Left lung (tissue), 14 donors: ENCODE measurements at places on chromosomes 13 and 19. TPM values are rescaled to one million over a fixed set of nuclear protein-coding genes. Genes with fewer than 3 reads are reported as not detected.

DNA sequence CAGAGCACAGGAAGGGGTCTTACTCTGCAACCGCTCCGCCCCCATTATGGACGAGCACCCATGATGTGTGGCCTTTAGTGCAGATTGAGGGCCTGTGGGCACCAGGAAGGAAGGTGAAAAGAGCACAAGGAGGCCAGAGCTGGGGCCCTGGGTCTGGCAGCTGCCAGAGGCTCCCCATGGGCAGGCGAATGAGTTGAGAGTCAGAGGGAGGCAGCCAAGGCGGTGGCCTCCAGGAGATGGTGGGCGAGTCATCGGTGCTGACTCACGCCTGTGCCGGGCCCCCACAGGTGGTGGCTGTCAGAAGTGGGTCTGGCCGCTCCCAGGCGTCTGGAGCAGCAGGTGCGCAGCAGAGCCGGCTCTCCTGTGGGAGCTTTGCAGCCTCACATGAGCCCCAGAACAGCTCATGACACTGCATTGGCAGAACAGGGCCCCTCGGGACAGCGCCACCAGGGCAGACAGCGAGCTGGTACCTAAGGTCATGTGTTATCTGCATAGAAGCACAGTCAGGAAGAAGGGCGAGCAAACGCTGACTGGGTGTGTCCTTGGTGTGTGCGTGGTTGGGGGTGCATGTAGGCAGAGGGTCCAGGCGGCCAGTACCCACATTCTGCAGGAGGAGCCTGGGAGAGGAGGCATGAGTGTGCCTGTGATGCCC, 68.8 kb downstream of the CHST8 start:
- no peak overlapping the region for H3K27ac ChIP-seq
- DNase-seq = no peak
- H3K36me3 ChIP-seq = no peaks in the 10 kb centered on the region
- peaks cover under 1% of the 10 kb centered on the region for H3K27me3 ChIP-seq
- no peak overlapping the region for H3K4me3 ChIP-seq

GRCh38 chr13:102999499-102999898, 66.7 kb downstream of the SLC10A2 start:
- no peaks in the 10 kb centered on the region for H3K4me1 ChIP-seq
- no peaks in the 10 kb centered on the region for H3K27me3 ChIP-seq
- no peak overlapping the region for H3K27ac ChIP-seq
- no peak for DNase-seq
- H3K4me3 ChIP-seq = no peak overlapping the region

DNA sequence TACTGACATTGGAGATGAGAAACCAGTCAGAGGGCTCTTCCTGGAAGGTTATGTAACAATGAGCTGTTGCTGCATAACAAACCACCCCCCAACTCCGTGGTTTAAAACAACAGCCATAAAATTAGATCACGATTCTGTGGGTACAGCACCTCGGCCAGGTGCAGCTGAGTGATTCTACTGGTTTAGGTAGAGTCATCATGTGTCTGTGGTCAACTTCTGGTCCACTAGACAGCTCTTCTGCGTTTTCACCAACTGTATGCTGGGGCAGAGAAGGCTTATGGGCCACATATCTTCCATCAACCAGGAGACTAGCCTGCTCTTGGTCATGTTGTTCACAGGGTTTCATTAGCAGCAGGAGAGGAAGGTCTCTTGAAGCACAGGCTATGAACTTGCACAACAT, 585.5 kb downstream of the KCTD12 start:
- no peaks in the 10 kb centered on the region for H3K4me1 ChIP-seq
- no peaks in the 10 kb centered on the region for H3K27me3 ChIP-seq
- no peak overlapping the region for H3K4me3 ChIP-seq
- no peak overlapping the region for H3K27ac ChIP-seq
- no peaks in the 10 kb centered on the region for H3K36me3 ChIP-seq

DNA sequence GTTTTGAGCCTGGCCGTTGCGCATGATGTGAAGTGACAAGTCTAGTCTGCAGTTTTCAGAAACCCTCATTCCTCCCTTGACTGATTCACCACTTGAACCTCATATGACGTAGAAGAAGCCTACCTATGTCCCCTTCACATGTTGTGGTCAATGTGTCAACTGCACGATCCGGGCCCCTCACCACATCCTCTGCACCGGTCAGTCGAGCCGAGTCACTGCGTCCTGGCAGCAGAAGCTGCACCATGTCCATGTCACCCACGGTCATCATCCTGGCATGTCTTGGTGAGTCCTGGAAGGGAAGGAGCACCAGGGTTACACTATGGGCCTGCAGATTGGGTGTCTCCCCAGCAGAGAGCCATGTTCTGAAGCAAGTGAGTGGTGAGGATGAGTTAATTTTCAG, at the start of gene KIR2DL4:
Gene KIR2DL4 (plus strand): TSS at position 201 of the 400 bp plus-strand sequence. CDS start 42 bp downstream, at position 243.
- peaks cover 46% of the 10 kb centered on the region for H3K27me3 ChIP-seq
- no peaks in the 10 kb centered on the region for H3K4me1 ChIP-seq
- DNase-seq = no peak
- no peaks in the 10 kb centered on the region for H3K36me3 ChIP-seq

GRCh38 chr13:81021284-81021840, 680.4 kb upstream of the SPRY2 start:
- H3K27ac ChIP-seq = no peak overlapping the region
- H3K4me3 ChIP-seq = no peak overlapping the region
- no peaks in the 10 kb centered on the region for H3K27me3 ChIP-seq
- no peaks in the 10 kb centered on the region for H3K36me3 ChIP-seq

GRCh38 chr19:20858218-20858617, 64.8 kb upstream of the ZNF85 start:
- H3K4me1 ChIP-seq = no peaks in the 10 kb centered on the region
- no peak for DNase-seq
- no peak overlapping the region for H3K27ac ChIP-seq
- H3K36me3 ChIP-seq = no peaks in the 10 kb centered on the region

- H3K4me1 ChIP-seq = peaks cover 64% of the 10 kb centered on the region
- no peak overlapping the region for H3K4me3 ChIP-seq
- H3K27ac ChIP-seq = no peak overlapping the region
These were observed 113.2 kb downstream of the KCNRG start for GRCh38 chr13:50128428-50128931.

URAD gene
- total RNA-seq = not detected
